Urinary bladder (tissue), 4 donors: ENCODE measurements at places on chromosomes 7 and 10. TPM values are rescaled to one million over a fixed set of nuclear protein-coding genes. Genes with fewer than 3 reads are reported as not detected.

- no peak for DNase-seq
These were observed 216.8 kb upstream of the CCDC6 start for GRCh38 chr10:60123172-60123571.

DNA sequence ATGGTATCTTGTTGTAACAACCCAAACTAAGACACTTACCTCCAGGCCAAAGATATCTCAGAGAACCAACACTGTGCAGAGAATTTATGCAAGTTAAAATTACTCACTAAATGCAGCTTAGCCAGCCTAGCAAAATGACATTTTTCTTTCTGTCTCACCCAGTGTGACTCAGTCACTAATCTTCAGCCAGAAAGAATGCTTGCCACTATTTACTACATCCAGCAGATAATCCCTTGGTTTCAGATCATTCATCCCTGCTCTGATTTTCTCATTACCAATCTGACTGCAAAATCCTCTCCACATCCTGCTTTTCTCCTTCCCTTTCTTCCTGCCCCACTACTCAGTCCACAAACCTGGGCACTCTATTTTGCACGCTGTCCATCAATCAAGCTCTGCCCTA, 93.5 kb upstream of the NEBL start:
- no peak for DNase-seq

DNA sequence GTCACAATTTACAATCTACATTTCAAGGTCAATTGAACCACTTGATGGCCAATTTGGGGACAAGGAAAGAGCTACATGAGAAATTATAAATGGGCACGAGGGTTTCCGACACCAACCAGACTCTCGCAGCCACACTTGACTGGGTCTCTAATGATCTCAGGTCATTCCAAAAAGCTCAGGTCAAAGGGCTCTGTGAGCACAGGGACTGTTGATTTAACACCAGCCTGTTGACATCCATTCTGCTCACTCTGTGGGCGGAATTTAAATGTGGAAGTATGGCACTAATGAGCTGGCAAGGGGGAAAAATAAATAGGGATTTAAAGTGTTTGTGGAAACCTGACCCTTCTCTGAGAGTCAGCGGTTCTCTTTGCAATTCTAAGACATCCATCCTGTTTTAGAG, 810.7 kb upstream of the AUTS2 start:
- DNase-seq, result no peak

DNA sequence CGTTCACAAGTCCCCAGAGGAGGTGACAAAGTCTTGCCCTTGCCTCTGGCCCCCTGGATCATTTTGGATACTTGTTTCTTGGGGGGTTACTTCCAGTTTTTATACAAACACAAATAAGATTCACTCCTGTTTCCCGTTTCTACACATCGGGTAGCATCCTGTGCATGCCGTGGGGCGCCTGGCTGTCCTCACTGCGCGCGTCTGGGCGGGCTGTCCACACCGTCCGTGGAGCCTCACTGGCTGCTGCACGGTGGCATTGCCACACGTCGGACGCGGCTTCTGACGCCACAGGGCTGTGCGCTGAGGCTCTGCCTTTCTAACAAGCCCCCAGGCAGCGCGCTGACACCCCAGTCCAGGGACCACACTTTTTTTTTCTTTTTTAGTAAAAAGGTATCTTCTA, 18.4 kb downstream of the BNIP3 start:
- DNase-seq, result no peak

Gene FAM131B
- 4.1 TPM for total RNA-seq

Gene TAS2R3
- total RNA-seq, result 7.5 TPM
